ENCODE measurements at places on chromosomes 4 and X.

DNA sequence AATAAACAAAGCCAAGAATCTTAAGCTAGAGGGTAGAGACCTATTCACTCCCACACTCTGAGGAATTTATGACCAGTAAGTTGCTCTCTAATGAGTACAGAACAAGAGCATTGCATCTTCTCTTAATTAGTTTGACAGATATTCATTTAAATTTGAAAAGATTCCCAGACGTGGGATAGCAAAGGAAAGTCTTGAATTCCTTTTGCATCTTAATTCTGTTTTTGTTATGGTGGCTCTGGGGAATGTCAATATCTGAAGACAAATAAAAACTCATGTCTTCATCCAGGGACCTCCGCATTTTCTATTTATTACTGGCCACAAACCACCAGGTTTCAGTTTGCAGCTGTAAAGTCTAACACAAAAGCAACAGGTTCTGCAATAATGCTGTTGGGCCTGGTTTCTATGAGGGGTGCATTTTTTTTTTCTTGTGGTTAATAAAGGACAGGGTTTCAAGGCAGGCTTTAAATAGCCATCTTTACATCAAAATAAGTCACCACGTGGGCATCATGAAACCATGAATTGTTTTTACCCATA lies 172.3 kb downstream of the SHROOM3 start:
- DNase-seq: no peak

DNA sequence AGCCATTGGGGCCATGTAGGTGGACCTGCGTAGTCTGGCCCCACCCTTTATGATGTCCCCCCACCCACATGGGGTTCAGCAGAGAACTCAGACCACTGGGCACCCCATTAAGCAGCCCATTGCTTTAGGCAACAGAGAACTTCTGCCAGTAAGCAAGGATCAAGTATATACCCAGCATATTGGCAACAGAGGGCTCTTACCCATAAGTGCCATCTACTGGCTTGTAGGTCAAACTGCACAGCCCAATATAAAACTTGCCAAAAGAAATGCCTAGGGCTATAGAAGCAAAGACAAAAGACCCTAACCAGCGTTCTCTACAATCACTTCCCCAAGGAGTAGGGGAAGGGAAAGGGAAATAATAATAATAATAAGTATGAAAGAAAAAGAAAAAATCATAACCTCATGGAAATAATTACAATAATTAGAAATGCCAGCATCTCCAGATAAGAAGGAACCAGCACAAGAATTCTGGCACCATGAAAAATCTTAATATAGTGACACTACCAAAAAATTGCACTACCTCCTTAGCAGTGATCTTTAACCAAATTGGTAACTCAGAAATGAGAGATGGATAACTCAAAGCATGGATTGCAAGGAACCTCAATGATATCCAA lies 1090.7 kb downstream of the FAT4 start:
- no peak for DNase-seq

GRCh38 chrX:319579-320125 lies 1.1 kb upstream of the GTPBP6 start:
- peak; percentile 90 for DNase-seq

GRCh38 chr4:7288751-7289523 lies 96.6 kb downstream of the SORCS2 start:
- no peak for DNase-seq

Measured in posterior vena cava (tissue), 2 donors.